Dermis microvascular lymphatic vessel endothelial cell (primary cell): ENCODE measurements at places on chromosomes 6 and 20. TPM values are rescaled to one million over a fixed set of nuclear protein-coding genes. Genes with fewer than 3 reads are reported as not detected.

RAD21L1 gene
- total RNA-seq, result not detected in 2 replicates

DNA sequence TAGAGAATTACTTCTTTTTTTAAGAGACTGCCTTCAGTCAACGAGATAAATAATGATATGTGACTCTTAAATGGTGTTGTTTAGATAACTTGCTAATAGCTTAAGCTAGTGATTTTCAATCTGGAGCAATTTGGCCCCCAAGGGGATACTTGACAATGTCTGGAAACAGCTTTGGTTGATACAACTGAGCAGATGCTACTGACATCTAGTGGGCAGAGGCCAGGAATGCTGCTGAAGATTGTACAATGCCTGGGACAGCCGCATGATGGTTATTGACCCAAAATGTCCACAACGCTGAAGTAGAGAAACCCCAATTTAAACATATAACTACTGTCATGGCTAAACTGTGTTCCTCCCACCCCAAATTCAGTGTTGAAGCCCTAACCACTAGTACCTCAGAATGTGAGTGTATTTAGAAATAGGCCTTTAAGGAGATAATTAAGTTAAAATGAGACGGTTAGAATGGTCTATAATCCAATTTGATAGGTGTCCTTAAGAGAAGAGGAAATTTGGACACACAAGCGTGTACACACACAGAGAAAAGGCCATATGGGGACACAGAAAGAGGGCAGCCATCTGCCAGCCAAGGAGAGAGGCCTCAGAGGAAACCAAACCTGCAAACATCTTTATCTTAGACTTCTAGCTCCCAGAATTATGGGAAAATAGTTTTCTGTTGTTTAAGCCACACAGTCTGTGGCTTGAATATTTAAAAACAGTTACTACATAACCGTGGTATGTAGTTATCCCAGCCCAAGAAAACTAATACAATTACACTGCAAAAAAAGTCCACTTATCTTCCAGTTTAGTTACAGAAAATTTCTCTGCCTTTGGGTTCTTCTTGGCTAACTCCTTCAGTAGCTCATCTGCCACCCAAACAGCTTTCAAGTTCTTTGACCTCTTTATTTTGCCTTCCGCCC, 22.2 kb downstream of the RWDD2A start:
- DNase-seq, result peak; percentile 64

- no peak for DNase-seq
These were observed 201.3 kb upstream of the CHD6 start for GRCh38 chr20:41819436-41819835.

RHAG gene
- not detected in 2 replicates for total RNA-seq

- no peak for DNase-seq
These were observed 126.4 kb downstream of the SCML4 start for GRCh38 chr6:107697682-107698081.

PXT1 gene
- total RNA-seq, result under 0.01 and 0.13 TPM in 2 replicates

- DNase-seq, result no peak
These were observed 57.5 kb downstream of the MKKS start for GRCh38 chr20:10376270-10377075.

DNA sequence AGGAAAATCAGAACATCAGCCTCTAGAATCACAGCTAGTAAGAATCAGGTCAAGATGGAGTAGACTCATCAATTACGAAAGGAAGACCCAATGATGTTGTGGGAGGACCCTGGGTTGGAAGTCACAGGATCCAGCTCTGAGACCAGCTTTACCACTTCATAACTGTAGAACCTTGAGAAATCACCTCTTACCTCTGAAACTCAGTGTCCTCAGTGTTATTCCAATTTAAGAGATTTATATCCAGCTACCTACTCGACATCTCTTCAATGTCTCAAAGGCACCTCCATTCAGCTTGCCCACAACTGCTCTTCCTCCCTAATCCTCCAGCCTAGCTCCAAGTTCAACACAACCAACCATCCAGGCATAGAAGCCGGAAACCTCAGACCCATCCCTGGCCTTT, 16.3 kb downstream of the MRPL14 start:
- no peak for DNase-seq

GRCh38 chr6:163992701-163993100, 578.2 kb downstream of the QKI start:
- no peak for DNase-seq

DNA sequence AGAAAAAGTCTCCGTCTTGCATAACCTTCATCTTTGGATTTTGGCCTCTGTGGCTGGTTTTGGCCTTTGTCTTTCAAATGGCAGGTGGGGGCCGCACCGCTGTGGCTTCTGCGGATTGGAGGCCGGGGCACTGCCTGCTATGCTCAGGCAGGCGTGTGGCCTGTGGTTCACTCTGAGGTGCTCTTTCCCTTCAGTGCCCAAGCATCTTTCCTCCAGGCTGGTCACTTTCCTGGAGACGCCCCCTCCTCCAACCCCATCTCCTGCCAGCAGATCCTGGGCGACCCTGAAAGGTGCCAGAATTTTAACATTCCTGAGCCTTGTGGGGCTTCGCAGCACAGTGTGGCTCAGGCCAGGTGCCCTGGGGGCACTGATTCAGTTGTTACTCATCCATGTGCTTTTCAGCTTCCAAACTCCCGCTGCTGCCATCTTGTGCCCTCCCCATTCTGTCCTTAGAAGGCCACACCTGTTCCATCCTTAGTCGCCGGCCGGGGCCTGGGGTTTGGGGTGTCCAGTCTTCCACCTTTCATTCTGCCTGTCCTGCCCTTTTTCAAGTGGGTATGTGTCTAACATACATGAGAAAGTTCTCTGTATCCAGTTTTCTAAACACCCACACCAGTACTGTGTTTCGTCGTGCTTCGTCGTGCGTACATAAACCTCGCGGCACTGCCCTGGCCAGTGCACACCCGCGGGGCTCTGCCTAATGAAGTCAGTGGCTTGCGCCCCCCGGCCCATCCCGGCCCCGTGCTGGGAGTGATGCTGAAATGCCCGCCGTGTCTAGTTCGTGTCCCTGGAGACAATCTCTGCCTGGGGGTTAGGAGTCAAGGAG, 12.1 kb downstream of the SS18L1 start:
- DNase-seq, result no peak

SLC2A10 gene
- total RNA-seq, result 5.4 and 12.3 TPM in 2 replicates

DNA sequence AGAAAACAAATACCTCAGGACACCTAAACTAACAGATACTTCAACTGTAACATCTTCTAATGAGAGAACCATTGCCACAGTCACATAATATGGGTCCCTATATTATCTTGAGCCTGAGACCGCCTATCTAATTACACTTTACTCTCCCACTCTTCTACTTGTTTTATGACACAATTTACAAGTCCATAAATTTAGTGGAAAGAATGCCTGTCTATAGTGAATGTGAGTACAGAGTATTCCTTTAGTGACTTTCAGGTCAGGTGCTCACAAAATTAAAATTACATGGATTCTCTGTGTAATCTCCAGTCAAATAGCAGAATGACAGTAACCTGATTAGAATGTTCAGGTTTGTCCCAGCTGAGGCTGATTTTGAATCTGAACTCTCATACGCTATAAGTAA, 624.1 kb downstream of the PKHD1 start:
- no peak for DNase-seq

GRCh38 chr6:157080986-157081391, 242.3 kb downstream of the TMEM242 start:
- DNase-seq, result no peak

TRIM15 gene
- not detected in 2 replicates for total RNA-seq

PPP1R10 gene
- 9.1 and 10.1 TPM in 2 replicates for total RNA-seq

GRCh38 chr6:168165891-168166290, 86.9 kb upstream of the FRMD1 start:
- DNase-seq, result no peak

DNA sequence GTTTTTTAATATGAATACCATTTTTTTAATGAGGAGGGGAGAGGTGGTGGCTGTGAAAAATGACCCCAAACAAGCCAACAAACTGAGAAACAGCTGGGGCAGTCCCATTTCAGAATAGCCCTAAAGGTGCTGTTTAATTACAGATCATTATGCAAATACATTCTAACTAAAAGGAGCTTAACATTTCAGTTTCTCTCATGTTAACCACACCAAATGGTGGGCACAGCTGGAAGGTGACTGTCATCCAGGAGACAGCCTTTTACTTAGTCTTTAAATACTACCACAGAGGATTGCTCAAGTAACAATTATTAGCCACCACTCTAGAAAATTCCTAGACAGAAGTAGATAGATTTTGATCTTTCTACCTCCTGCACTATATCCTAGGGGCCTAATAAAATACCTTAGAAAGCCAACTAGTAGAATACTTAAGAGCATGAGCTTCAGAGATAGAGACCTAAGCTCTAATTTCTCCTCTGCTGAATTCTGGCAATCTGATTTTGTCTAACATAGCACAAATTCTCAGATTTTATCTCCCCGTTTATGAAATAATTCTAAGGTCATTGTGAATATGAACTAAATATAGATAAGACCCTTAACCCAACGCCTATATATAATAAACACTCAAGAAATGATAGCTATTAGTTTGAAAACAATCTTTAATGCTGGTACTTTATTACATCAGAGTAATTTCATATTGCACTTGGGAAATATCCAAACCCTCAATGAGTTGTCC, 615.1 kb upstream of the NRSN1 start:
- no peak for DNase-seq

HLA-DQA2 gene
- total RNA-seq, result not detected in 2 replicates

- DNase-seq, result no peak
These were observed 26.2 kb downstream of the CASS4 start for GRCh38 chr20:56438284-56438683.

DNA sequence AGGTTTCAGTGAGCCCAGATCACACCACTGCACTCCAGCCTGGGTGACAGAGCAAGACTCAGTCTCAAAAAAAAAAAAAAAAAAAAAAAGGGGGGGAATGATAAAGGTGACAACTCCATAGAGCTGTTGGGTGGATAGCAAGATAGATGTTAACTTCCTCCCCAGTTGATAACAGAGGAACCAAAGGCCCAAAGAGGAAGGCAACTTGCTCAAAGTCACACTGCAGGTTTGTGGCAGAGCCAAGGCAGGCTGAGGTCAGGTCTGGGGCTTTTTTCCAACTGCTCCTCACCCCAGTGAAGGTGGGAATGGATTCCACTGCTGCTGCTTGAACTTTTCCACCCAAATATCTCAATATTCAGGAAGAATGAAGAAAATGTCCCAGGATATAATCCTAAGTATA, 26.7 kb downstream of the HCK start:
- no peak for DNase-seq

SIRPB1 gene
- total RNA-seq, result 1.3 TPM in 2 replicates

GRCh38 chr20:43183536-43184070, 6.1 kb downstream of the PTPRT start:
- no peak for DNase-seq

GRCh38 chr6:116011520-116011919, 49.2 kb downstream of the FRK start:
- no peak for DNase-seq

GRCh38 chr20:49445176-49445575, 37.3 kb downstream of the KCNB1 start:
- peak; percentile 33 for DNase-seq

- no peak for DNase-seq
These were observed 283.1 kb downstream of the UTRN start for GRCh38 chr6:144568241-144568640.

DNA sequence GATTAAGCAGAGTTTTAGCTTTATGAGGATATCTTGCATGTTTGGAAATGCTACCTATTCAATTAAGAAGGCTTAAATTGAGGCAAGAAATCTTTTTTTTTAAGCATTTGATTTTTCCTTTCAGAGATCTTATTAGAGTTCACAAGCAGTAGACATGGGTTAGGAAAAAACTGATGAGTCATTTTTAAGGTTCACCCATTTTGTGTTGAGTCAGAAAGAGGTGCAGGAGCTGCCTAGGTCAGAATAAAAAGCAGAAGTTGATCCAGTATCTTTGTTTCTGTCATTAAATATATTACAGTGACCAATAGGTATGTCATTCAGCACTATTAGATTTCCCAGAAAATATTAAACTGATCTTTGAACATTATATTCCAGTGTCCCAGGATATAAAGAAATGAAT, 306.8 kb downstream of the LMBRD1 start:
- no peak for DNase-seq

GRCh38 chr6:5506597-5506996, 245.3 kb downstream of the FARS2 start:
- no peak for DNase-seq

GRCh38 chr6:116847227-116847626, 18.3 kb upstream of the GPRC6A start:
- DNase-seq, result peak; percentile 33

GRCh38 chr20:61640131-61640870, 388.2 kb downstream of the CDH4 start:
- DNase-seq, result no peak

DNA sequence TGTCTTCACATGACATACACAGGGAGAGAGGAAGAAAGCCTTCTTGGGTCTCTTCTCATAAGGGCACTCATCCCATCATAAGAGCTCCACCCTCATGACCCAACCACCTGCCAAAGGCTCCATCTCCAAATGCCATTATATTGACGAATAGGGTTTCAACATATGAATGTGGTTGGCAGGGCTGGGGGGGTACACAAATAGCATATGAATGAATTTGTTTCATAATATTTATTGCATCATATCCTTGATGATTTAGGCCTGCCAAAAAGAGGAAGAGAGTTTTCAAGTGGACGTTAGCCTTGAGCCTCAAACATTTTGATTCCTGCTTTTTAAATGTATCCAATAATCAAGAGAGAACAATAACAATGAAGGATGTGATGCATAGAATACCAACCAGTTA, 26.2 kb upstream of the OPRM1 start:
- DNase-seq, result no peak

DNA sequence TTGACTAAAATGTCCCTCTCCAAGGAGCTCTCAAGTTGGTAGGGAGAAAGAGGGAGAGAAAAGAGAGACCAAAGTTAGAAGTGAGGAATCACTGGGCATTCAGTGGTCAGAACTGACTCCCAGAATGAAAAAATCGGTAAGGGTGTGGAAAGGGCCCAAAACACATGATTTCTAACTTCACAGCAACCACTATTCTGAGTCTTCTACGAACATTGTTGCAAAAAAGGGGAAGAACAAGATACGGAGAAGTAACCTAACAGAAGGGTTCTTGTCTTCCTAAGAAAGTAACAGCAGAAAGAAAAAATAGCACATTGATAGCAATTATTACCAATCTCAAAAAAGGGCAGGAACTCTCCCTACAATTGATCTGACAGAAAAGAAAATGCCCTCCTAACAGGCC, 65.6 kb downstream of the ATP9A start:
- no peak for DNase-seq

FILIP1 gene
- 1.7 and 3.8 TPM in 2 replicates for total RNA-seq

DNA sequence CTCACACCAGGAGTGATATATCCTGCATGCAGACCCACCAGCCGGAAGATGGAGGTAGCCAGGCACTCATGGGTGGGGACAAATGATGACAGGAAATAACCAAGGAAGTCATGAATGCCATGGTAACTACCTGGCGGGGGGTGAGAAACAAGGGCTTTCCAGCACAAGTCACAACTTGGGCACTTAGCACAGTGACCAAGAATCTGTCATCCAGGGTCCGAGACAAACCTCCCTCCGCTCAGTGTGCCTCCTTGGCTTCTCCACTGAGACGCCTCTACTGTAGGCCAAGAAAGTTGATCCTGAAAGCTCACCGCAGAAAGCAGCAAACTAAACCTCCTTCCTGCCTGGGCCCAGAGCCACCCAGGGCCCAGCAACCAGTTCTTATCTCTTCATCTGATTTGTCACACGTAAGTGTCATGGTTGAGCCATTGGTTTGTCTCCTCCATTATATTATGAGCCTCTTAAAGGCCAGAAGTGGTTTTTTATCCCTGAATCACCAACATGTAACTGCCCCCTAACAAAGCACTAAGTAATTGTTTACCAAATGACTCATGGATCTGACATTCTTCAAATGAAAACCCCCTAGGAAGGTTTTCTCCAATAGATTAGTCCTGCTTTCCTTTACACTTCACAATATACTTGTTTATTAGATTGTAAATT, 84.3 kb upstream of the TAB2 start:
- DNase-seq, result no peak
